GM12892 (cell line): ENCODE measurements at places on chromosomes 6 and 20.

DNA sequence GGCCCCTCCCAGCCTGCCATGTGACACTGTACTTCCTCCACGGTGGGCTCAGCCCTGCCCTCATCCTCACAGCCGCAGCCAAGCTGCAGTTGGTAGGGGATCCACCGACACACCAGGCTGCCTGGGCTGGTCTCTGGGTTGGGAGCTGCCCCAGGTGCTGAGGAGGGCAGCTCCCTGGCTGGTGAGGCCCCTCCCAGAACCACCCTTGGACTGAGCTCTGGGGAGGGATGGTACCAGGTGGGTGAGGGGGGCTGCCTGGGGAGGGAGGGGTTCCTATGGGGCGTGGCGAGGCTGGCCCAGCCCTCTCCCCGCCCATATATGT is 185 bp upstream of the TNFRSF6B start:
- no peak for DNase-seq

DNA sequence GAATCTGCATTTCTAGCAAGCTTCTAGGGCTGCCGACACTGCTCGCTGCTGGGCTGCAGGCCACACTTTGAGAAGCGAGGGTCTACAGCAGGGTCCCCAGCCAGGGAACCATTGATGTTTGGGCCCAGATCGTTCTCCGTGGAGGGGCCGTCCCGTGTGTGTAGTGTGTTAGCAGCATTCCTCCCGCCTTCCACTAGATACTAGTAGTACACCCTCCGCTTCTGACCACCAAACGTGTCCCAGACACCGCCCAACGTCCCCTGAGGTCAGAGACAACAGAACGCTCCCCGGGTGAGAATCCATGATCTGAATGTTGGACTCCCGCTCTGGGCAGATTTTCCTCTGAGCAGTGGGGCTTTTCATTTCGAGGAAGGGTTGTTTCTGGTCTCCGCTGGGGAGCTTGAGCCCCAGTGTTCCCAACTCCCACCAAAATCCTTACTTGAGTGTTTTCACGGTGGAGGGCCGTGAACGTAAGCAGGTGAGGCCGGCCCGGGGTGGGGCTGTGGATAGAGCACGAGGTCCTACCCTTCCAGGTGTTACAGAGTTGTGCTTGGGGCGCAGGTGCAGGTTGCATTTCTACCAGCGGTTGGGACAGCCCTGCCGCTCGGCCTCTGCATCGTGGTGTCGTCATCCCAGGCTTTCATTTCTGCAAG is 124.6 kb downstream of the SYCP2 start:
- DNase-seq = no peak

DNA sequence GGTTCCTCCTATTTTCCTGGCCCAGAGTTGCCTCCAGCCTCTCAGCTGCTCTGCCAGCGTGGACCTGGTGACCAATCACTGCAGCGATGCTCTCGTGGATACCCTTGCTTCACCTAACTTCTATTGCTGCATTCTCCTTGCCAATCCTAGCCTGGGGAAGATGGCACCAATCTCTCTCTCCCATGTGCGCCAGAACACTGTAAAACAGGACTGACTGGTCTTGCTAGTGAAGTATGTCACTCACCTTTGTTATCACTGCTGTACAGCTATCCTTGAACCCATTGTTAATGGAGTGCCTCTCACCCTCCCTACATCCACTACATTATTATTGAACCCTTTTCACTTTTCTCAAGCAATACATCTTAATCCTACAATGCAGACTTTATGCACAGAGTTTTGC is 80.1 kb downstream of the LYRM4 start:
- DNase-seq = no peak

DNA sequence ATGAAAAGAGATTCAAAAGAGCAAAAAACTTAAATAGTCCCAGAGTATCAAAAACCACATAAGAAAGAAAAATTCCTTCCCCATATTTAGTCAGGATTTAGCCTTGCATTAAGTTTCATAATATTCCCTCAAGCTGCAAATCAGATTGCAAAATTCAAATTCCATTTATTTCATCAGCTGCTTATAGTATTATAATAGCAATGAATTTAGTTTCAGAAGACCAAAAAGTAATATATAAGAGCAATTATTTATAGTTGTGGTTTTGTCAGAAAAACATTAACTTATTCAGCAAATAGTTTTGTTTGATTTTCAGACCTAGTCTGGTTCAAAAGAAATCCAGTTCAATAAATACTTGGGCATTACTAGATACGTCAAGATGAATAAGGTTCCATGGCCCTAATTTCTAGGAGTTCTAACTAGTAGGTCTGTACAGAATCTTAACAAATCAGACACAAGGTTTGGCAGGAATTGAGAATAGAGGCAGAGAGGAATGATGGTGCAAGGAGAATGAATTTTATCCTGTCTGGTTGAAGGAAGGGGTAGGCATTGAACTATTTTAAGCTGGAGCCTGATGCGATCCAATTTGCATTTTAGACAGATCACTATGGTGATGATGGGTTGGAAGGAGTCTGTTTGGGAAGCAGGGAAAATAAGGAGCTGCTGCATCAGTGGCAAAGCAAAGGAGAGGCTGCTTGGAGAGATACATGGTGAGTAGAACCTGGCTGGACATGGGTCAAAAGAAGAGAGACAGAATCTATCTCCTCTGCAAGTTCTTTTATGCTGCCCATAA is 163.9 kb upstream of the STXBP5 start:
- DNase-seq = no peak

DNA sequence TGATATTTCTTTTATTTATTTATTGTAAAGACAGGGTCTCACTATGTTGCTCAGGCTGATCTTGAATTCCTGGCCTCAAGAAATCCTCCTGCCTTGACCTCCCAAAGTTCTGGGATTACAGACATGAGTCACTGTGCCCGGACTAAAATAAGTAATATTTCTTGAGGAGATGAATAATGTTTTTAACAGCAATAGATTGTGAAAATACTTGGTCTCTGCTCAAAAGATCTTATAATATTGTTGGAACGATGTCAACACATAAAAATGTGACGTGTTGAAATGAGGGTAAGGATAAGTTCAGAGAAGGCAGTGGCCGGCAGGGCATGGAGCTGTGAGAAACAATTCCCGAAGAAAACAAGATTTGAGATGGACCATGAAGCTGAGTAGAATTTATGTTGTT is 178.7 kb downstream of the GJA1 start:
- DNase-seq = no peak
